Naive thymus-derived CD4-positive, alpha-beta T cell (primary cell): ENCODE measurements at places on chromosomes 3 and 15. TPM values are rescaled to one million over a fixed set of nuclear protein-coding genes. Genes with fewer than 3 reads are reported as not detected.

The BLM gene
- polyA plus RNA-seq, result 2.8 TPM

The NR1I2 gene
- not detected for polyA plus RNA-seq

The EDC3 gene
- polyA plus RNA-seq, result 34.2 TPM

The PRRT3 gene
- polyA plus RNA-seq, result 6.4 TPM

The RSRC1 gene
- 43.1 TPM for polyA plus RNA-seq

The SCAMP5 gene
- 0.06 TPM for polyA plus RNA-seq

The CNTN3 gene
- polyA plus RNA-seq, result not detected

The SRGAP3 gene
- polyA plus RNA-seq, result 2.3 TPM

The GAP43 gene
- not detected for polyA plus RNA-seq

DNA sequence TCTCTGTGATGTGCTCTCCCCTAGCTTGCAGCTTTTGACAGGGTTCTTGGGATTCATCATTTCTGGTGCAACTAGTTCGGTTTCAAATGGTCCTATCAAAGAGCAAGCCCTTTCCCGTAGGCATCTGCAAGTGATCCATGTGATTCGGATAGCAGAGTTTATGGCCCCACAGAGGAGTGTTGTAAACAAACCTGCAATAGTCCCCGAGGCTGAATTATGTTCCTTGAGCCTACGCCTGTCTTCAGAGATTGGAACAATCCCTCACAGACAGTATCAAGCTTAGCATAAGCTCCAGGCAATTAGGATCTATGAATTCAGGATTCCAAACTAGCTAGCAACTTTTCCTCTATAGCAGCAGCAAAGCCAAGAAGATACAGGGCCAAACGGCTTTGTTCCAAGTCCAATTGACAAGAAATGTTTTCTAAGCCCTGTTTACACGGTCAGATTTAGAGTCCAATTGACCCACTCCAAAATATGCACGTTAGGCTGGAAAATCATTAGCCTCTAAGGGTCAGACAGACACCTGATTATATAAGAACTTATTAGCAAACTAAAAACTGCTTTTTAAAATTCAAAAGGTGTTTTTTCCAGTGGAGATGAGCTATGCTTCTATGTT lies 24.8 kb downstream of the LNP1 start:
- H3K4me3 ChIP-seq, result no peak overlapping the region
- no peak for DNase-seq
- H3K4me1 ChIP-seq, result no peaks in the 10 kb centered on the region

DNA sequence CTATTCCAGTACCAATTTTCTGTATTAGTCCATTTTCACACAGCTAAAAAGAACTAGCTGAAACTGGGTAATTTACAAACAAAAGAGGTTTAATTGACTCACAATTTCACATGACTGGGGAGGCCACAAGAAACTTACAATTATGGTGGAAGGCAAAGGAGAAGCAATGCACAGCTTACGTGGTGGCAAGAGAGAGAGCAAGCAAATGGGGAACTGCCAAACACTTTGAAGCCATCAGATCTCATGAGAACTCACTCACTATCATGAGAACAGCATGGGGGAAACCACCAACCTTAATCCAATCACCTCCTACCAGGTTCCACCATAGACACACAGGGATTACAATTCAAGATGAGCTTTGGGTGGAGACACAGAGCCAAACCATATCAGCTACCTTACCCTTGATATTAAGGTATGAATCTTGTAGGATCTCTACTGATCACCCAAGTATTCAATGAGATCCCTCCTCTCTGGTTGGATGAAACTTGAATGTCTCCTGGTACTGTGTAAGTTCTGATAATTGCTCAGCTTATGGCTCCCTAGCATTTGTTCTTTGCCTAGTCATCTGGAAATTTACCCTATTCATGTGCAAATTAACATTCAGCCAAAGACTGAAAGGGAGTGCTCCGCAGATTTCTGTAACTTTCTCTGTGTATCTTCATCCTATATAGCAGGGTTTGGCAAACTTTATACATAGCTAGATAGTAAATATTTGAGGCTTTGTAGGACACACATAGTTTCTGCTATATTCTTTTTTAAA lies 38.9 kb downstream of the MYL3 start:
- no peaks in the 10 kb centered on the region for H3K36me3 ChIP-seq
- H3K27ac ChIP-seq, result no peak overlapping the region
- no peaks in the 10 kb centered on the region for H3K27me3 ChIP-seq
- H3K4me1 ChIP-seq, result no peaks in the 10 kb centered on the region
- no peak for DNase-seq

GRCh38 chr3:178588628-178589027 lies 52.4 kb downstream of the KCNMB2 start:
- H3K27ac ChIP-seq, result no peak overlapping the region
- no peak for DNase-seq
- no peak overlapping the region for H3K4me3 ChIP-seq
- H3K4me1 ChIP-seq, result no peaks in the 10 kb centered on the region
- H3K36me3 ChIP-seq, result no peaks in the 10 kb centered on the region
- H3K27me3 ChIP-seq, result no peaks in the 10 kb centered on the region

DNA sequence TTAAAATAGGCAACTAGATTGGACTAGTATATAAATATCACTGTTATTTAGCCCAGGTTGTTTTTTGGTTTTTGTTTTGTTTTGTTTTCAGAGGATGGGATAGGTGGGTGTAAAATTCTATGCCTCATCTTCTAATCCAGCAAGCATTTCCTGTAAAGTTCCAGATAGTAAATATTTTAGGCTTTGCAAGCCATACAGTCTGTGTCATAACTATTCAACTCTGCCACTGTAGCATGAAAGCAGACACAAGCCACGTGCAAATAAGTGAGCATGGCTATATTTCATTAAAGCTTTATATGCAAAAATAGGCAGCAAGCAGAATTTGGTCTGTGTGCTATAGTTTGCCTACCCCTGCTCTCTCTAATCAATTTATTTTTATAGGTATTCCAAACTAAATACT lies 657.3 kb upstream of the TGFBR2 start:
- DNase-seq, result no peak
- H3K4me3 ChIP-seq, result no peak overlapping the region
- H3K4me1 ChIP-seq, result no peaks in the 10 kb centered on the region

DNA sequence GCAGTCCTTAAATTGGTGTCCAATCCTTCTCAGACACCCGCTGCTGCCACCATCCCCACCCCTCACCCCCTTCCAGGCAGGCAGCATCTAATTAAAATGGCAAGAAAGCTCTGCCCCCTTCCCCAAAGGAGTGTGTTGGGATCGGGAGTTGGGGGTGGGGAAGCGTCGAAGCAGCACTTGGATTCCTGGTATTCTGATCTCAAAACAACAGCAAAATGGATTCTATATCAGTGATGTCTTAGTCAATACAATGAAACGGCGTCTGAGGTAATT lies 1.4 kb downstream of the TNIK start:
- H3K4me3 ChIP-seq, result peak overlapping the region; percentile 87
- DNase-seq, result no peak
- no peaks in the 10 kb centered on the region for H3K27me3 ChIP-seq
- H3K4me1 ChIP-seq, result peaks cover 29% of the 10 kb centered on the region
- no peaks in the 10 kb centered on the region for H3K36me3 ChIP-seq

DNA sequence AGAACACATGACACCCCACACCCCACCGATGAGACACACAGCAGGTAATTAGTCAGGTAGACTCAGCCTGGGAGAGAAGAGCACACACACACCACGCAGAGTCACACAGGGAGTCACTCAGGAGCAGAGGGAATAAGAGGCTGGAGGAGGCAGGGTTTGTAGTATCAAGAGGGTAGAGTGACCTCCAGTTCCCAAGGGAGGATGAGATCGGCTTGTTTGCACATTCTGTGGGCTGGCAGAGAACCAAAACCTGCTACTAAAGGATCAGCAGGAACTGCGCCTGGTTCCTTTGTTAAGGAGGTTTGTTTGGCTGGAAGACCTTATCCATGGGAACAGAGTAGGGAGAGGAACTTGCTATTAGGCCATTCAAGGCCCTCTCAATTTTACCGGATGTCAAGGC lies 281.4 kb upstream of the SLCO3A1 start:
- no peak overlapping the region for H3K27ac ChIP-seq
- no peak overlapping the region for H3K4me3 ChIP-seq
- DNase-seq, result no peak
- H3K36me3 ChIP-seq, result no peaks in the 10 kb centered on the region
- H3K27me3 ChIP-seq, result no peaks in the 10 kb centered on the region

GRCh38 chr3:14519406-14519805 lies 20.7 kb downstream of the GRIP2 start:
- no peak overlapping the region for H3K27ac ChIP-seq
- no peak overlapping the region for H3K4me3 ChIP-seq
- no peaks in the 10 kb centered on the region for H3K4me1 ChIP-seq
- H3K36me3 ChIP-seq, result no peaks in the 10 kb centered on the region
- DNase-seq, result no peak

DNA sequence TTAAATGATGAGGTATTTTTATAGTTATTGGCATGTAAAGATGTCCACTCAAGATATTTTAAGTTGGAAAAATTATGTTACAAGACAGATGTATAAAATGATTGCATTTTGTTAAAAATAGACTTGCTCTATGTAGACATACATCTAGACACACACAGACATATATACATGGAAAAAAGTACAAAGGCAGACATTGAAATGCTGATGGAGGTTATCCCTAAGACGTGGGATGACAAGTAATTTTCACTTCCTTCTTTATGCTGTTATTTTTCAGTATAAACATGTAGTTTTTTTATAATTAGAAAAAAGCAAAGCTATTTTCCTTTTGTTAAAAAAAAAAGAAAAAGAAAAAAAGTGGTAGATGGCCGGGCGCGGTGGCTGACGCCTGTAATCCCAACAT lies 7.2 kb downstream of the HOMER2 start:
- no peak overlapping the region for H3K27ac ChIP-seq
- no peaks in the 10 kb centered on the region for H3K4me1 ChIP-seq
- no peaks in the 10 kb centered on the region for H3K27me3 ChIP-seq

DNA sequence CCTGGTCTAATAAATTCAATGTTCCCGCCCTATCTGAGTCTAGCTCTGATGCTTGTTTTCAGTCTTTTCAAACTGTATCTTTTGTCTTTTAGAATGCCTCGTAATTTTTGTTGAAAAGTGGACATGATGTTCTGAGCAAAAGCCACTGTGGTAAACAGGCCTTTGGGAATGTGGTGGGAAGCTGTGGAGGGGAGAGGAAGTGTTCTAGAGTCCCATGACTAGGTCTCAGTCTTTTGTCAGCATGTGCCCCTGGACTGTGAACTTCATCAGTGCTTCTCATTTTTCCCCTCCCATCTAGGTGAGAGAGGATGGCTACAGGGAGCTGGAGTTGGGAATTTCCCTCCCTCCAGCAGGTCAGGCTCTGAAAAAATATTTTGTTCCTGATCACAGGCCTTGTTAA lies 33.7 kb downstream of the SUSD5 start:
- DNase-seq, result no peak
- H3K36me3 ChIP-seq, result no peaks in the 10 kb centered on the region
- H3K27me3 ChIP-seq, result no peaks in the 10 kb centered on the region
- no peak overlapping the region for H3K4me3 ChIP-seq
- no peak overlapping the region for H3K27ac ChIP-seq

DNA sequence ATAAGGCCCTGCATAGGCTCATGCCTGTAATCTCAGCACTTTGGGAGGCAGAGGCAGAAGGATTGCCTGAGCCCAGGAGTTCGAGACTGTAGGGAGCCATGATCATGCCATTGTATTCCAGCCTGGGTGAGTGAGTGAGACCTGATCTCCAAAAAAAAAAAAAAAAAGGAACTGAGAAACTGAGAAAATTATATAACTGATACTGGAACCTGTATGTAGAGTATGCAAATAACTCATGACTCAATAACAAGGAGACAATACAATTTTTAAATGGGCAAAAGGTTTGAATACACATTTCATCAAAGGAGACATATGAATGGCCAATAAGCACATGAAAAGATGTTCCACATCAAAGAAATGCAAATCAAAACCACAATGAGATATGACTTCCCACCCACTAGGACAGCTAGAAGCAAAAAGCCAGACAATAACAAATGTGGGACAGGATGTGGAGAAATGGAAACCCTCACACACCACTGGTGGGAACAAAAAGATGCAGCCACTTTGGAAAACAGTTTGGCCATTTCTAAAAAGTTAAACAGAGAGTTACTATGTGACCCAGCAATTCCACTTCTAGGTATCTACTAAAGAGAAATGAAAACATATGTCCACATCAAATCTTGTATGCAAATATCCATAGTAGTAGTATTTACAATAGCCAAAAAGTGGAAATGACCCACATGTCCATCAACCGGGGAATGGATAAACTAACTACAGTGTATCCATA lies 70.7 kb downstream of the IQSEC1 start:
- no peaks in the 10 kb centered on the region for H3K36me3 ChIP-seq
- no peak overlapping the region for H3K27ac ChIP-seq
- H3K4me3 ChIP-seq, result no peak overlapping the region
- peaks cover 50% of the 10 kb centered on the region for H3K4me1 ChIP-seq
- no peak for DNase-seq
- no peaks in the 10 kb centered on the region for H3K27me3 ChIP-seq

GRCh38 chr3:38521391-38521987 lies 25.3 kb downstream of the EXOG start:
- peaks cover 27% of the 10 kb centered on the region for H3K36me3 ChIP-seq
- H3K27me3 ChIP-seq, result no peaks in the 10 kb centered on the region
- peak; percentile 34 for DNase-seq
- peaks cover 21% of the 10 kb centered on the region for H3K4me1 ChIP-seq

DNA sequence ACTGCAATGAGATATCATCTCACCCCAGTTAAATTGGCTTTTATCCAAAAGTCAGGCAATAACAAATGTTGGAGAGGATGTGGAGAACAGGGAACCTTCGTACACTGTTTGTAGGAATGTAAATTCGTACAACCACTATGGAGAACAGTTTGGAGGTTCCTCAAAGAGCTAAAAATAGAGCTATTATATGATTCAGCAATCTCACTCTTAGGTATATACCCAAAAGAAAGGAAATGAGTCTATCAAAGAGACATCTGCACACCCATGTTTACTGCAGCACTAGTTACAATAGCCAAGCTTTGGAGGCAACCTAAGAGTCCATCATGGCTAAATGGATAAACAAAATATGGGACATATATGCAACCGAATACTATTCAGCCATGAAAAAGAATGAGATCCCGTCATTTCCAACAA lies 68.0 kb upstream of the HES1 start:
- no peak overlapping the region for H3K4me3 ChIP-seq
- peaks cover 9% of the 10 kb centered on the region for H3K4me1 ChIP-seq
- no peak for DNase-seq
- H3K27me3 ChIP-seq, result no peaks in the 10 kb centered on the region

- no peak for DNase-seq
- no peak overlapping the region for H3K27ac ChIP-seq
These were observed 17.0 kb downstream of the CELF6 start for GRCh38 chr15:72302955-72303354.

- DNase-seq, result no peak
- no peaks in the 10 kb centered on the region for H3K27me3 ChIP-seq
- H3K4me3 ChIP-seq, result no peak overlapping the region
- H3K27ac ChIP-seq, result no peak overlapping the region
- H3K36me3 ChIP-seq, result no peaks in the 10 kb centered on the region
These were observed 166.9 kb upstream of the TPM1 start for GRCh38 chr15:62875626-62876021.

DNA sequence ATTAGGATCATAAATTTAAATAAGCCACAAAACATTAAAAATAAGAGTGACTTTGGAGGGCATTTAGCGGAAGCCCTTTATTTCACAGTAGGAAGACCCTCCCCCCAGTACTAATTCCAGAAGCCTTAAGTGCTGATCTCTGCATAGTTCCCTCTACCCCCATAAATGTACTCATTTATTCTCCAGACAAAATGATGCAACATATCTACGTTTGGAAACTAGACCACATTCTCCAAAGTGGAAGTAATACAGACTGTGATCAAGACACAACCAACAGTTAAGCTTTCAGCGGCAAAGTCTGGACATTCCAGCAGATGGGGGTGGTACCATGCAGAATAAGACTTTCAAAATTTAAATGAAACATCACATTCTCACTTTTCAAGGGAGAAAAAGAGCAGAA lies 44.8 kb upstream of the RPS17 start:
- no peaks in the 10 kb centered on the region for H3K4me1 ChIP-seq
- no peak overlapping the region for H3K4me3 ChIP-seq
- no peaks in the 10 kb centered on the region for H3K36me3 ChIP-seq
- no peak overlapping the region for H3K27ac ChIP-seq
- DNase-seq, result no peak
- H3K27me3 ChIP-seq, result no peaks in the 10 kb centered on the region
